ENCODE measurements at places on chromosomes 16 and 17. TPM values are rescaled to one million over a fixed set of nuclear protein-coding genes. Genes with fewer than 3 reads are reported as not detected.

The KRTAP4-9 gene
- total RNA-seq, result not detected

The SDR42E2 gene
- total RNA-seq, result not detected

The IL34 gene
- 0.86 TPM for total RNA-seq

The POLR3E gene
- 21.2 TPM for total RNA-seq

The PGAP6 gene
- 54.9 TPM for total RNA-seq

The LAT gene
- not detected for total RNA-seq

The CYBA gene
- not detected for total RNA-seq

The ACSM2A gene
- total RNA-seq, result not detected

The GNG13 gene
- total RNA-seq, result not detected

The SLFN14 gene
- total RNA-seq, result not detected

The KRTAP4-4 gene
- not detected for total RNA-seq

The OR2C1 gene
- total RNA-seq, result not detected

The ABCA10 gene
- total RNA-seq, result not detected

The ANKS3 gene
- total RNA-seq, result 15.8 TPM

The SLC35G6 gene
- not detected for total RNA-seq

The SCN4A gene
- total RNA-seq, result not detected

The P2RX1 gene
- total RNA-seq, result not detected

The PIK3R6 gene
- total RNA-seq, result not detected
